GM13976 (cell line): ENCODE measurements at places on chromosomes 5 and 9.

GRCh38 chr5:138840103-138840502 lies 35.0 kb downstream of the LRRTM2 start:
- DNase-seq: no peak

DNA sequence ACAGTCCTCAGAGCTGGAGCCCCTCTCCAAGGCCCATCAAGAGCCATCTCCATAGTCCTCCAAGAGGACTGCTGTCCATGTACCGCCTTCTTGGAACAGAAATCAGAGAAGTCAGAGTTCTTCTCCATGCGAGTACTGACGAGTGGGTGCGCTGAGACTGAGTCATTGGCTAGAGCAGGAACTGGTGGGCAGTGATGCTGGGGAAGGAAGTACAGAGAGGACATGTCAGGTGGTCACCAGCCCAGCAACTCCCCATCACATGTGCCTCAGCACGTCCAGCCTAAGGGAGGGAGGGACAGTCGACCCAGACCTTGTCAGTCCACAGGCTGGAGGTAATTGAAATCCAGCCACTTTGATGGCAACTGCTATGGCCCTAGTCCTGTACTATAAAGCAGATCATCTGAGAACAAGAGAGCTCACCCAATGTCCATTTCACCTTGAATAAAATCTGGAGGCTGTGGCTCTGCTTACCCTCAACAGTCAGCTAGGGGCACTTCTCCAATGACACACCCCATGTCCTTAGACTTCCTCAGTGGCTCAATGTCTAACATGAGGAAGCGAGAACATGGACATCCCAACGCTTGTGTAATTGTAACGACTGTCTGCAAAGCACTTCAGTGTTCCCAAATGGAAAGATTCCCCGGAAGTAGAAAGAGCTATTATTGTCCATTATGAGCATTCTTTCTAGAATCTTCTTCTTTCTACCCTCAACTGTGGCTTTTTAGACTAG lies 15.0 kb upstream of the FBP1 start:
- no peak for DNase-seq

- DNase-seq: no peak
Observed at GRCh38 chr5:154271466-154271865, 80.9 kb downstream of the GALNT10 start.

DNA sequence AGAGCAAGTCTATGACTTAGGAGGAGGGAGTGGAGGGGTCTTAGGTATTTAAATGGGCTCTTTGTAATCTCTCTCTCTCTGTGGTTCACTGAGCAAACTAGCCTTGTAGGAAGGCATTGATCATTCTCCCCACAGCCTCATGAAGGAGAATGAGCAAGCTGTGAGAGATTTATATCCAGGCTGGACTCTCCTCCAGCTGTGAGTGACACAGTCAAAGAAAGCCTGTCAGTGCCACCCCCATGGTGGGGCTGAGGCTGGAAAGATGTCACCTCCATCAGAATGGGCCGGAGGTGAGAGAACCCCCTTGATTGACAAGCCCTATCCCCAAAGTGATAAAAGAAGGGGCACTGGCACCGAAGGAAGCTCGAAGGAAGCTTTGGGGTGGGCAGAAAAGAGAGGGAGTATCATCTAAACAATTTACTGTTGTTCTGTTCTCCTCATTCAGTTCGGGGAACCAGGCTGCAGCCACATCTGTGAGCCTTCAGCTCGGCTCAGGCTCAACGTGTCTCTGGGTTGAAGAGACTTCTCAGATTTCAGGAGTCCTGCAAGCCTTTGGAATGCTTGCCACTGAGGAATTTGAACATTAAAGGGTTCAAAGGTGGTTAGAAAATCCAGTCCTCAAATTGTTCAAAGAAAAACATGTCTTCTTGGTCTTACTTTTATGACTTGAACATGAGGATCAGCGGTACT lies 538.2 kb upstream of the ZNF462 start:
- no peak for DNase-seq

DNA sequence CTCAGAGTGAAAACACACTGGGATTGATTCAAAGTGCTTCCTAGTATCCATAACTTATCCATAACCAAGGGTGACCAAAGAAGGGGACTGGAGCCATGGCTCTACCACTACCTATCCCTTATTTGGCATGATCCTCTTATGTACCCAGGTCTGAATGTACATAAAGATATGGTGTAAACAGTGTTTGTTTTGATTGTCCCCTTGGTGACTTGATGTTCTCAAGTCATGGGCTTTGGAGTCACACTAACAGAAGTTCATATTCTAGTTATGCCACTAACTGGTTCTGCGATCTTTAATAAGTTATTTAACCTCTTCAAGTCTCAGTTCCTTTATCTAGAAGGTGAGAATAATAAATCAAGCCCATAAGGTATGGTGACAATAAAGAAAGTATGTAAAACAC lies 283.4 kb upstream of the PTGER4 start:
- no peak for DNase-seq

GRCh38 chr5:32325062-32325461 lies 12.3 kb upstream of the MTMR12 start:
- DNase-seq: peak; percentile 52

DNA sequence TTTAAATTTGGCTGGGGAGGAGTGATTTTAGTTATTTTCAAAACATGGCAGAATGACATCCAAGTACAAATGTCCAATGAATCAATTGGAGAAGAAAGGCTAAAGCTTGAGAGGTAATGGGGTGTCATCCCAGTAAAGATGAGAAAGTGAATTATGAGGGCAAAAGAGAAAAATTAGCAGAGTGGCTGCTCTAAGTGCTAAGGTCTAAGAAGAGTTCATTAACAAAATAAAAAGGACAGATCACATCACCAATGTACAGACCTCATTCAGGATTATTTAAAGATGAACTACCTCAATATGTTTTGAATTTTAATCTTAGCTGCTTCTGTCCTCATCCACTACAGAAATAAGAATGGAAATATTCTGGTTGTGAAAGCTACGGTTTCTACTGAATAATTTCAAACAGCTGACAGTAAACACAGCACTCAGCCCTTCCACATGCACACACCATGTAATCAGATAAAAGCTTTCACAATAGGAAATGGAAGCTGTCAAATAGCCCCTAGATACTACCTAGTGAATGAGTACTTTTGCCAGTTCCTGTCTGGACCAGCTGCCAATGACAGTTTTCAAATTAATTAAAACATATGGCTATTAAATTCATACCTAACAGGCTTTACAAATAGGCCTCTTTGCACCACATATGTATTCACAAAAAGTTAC lies 171.5 kb downstream of the SSBP2 start:
- no peak for DNase-seq

DNA sequence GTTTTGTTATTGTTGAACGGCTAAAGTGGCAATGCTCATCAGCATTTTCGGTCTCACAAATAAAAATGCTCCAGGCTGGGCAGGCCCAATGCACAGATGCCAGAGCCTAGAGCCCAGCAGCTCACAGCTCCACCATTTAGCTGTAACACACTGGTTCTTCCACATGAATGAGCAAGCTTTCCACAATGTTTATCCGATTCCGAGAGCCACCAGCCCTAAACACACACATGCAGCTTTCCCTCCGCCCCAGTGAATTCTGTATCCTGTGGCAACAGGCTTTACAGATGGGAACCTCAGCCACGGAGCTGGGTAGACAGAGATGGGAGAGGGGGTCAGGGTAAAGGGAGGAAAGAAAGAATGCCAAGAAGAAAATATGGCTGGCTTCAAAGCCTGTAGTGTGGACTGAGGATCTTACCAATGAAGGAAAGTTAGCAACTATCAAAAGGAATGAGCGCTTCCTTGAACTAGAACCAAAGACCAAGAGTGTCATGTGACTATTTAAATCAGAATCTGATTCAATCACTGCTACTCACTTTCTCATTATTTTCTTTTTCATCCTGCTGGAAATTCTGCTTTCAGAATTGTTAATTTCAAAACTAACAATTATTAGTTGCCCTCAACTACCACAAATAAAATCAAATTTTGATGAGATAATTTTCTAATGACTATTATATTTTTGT lies 77.1 kb downstream of the MRPS27 start:
- DNase-seq: no peak

- DNase-seq: no peak
Observed at GRCh38 chr5:115392611-115393010, 96.2 kb upstream of the CCDC112 start.

DNA sequence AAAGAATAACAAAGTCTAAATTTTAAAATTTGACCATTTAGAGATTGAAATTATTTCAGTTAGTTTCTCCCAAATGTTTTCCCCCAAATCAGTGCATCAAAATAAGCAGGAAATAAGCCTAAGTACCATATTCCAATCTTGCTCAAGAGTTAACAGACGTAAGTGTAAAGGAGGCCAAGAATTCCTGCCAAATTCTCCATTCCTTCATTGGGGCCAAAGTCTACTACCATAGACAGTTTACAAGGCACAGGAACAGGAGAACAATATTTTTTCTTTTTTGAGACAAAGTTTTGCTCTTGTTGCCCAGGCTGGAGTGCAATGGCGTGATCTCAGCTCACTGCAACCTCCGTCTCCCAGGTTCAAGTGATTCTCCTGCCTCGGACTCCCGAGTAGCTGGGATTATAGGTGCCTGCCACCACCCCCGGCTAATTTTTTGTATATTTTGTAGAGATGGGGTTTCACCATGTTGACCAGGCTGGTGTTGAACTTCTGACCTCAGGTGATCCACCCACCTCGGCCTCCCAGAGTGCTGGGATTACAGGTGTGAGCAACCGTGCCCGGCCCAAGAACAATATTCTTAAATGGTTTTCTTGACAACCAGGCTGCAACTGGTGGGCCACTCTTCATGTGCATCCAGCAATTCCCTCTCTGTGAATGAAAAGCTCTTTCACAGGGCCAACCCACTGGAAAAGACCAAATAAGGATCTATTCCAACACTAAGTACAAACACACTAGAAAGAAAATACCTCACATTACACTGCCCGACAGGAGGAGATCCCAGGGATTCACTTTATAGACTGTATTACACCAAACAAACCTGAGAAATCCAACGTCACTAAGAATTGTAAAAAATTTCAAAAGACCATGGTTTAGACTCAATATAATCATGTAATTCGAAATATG lies 127.7 kb downstream of the MAPKAP1 start:
- DNase-seq: no peak

DNA sequence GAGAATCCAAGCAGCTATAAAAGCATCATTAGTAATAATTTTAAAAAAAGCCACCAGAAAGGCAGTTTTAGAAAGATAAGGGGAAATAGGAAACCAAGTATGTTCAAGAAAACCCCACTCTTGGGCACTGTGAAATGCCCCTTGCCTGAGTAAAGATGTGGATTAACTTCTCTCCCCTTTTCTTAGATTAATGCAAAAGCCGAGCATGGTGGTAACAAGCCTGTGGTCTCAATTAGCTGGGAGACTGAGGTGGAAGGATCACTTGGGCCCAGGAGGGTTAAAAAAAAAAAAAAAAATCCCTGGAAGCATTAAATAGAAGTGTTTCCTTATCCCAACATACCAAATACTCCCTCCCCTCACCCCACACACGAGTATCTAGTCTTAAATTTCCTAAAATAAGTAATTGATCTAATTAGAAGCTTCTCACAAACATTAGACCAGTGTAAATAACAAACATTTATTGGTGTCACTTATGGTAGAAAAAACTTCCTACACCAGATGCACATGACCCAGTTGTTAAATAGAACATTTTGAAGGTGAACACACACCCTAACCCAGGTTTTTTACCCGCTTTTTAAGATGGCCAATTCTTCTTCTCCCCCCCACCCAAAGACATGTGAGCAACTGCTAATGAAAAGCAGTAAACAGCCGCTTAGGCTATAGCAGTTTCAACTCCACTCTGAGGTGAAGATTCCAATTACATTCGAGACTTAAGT lies 5.2 kb downstream of the HSPA5 start:
- DNase-seq: no peak

DNA sequence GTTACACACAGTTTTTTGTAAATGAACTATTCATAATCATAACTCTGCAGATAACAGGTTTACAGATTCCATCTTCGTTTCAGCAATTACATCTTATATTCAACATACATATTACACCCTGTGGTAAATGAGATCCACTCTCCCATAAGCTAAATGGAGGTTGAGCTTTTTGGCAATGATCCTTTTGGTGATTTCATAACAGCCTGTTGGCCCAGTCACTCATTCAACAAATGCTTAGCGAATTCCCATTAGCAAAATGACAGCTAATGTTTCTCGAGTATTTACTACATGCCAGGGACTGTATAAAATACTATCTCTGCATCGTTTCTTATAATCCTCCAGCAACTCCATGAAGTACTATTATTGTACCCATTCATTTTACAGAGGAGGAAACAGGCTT lies 25.4 kb upstream of the AGXT2 start:
- DNase-seq: no peak

GRCh38 chr9:127817881-127818434 lies 15.3 kb downstream of the FPGS start:
- DNase-seq: no peak

DNA sequence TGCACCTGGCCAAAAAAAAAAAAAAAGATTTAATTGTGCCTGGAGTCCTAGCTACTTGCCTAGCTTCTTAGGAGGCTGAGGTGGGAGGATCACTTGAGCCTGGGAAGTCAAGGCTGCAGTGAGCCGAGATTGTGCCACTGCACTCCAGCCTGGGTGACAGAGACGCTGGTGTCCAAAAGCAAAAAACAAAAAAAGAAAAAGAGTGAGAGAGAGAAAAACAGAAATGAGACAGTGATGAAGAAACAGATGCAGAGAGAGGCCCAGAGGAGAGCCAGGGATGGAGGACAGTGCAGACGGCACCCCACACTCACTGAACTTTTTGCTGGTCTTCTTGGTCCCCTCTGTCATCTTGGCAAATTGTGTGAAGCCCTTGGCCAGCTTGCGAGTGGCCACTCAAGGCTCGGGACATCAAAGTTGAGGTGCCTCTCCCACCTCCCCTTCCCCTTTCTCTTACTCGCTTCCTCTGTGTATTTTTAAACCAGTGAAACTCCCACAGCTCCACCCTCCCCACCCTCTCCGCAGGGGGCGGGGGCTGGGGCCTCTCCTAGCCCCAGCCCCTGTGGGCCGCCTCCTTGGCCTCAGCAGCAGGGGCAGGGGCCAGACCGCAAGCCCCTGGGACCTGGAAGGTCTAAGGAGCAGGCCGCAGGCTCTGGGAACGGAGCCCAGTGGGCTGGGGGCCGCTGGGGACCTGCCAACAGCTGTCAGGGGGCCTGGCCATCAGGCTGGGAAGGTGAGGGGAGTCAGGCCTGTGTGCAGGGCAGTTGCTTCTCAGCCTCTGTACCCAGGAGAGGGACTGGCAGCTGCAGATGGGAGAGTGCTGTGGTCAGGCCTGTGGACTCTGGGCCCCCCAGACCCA lies at the start of gene SH2D3C:
TSS of gene SH2D3C (minus strand) at position 387 of the 856 bp plus-strand sequence. CDS start at position 348, 39 bp downstream.
- DNase-seq: peak; percentile 64
